Calu3 (cell line): ENCODE measurements at places on chromosomes 1 and 21.

GRCh38 chr1:220564216-220564615 is 36.3 kb downstream of the MARK1 start:
- no peak for DNase-seq

DNA sequence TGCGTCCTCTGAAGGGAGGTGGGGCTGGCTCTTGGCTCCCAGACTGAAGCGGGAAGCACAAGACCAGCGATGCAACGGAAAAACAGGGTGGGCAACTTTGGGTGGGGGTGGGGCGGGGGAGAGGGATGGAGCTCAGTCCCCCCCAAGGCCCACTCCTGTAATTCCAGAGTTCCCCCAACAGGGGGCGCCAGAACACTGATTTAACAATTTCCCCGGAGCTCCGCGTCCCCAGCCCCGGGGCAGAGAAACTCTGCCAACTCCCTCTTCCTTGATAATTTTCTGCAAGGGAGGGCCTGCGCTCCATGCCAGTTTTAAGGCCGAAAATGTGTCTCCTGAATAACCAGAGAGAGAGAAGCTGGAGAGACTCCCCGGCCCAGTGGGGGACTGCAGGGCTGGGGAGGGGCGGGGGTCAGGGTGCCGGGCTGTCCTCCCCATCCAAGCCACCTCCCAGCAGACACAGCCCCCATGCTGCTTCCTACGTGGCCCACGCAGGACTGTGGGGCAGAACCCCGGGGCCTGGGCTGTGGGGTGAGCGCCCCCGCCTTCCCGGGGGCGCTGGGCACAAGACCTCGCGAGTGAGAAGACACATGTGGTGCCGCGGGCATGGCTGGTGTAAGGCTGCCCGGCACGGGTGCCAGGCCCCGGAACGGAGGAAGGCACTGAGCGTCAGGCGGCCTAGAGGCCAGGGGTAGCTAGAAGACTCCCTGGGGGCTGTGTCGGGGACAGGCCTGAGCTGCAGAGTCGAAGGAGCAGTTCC is 51.4 kb downstream of the KIF21B start:
- DNase-seq: peak; percentile 81

- no peak for DNase-seq
Observed at GRCh38 chr1:26998429-26999300, 5.2 kb downstream of the TRNP1 start.

DNA sequence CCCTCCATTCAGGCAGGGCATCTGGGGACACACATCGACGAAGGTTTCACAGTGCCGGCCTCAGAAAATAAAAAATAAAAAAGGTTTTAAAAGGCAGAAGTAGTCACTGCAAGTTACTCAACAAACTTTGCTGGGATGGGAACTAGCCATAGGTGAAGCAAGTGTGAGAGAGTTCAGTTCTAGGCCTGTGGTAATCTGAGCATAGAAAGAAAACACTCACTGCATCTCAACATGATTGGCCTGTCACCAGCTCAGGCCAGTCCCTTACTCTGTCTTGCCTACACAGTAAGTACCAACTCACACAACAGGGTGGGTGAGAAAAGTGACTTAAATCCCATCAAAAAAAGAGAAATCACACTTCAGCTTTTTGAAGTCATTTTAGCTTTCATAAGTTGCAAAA is 30.2 kb upstream of the ADAM30 start:
- no peak for DNase-seq

DNA sequence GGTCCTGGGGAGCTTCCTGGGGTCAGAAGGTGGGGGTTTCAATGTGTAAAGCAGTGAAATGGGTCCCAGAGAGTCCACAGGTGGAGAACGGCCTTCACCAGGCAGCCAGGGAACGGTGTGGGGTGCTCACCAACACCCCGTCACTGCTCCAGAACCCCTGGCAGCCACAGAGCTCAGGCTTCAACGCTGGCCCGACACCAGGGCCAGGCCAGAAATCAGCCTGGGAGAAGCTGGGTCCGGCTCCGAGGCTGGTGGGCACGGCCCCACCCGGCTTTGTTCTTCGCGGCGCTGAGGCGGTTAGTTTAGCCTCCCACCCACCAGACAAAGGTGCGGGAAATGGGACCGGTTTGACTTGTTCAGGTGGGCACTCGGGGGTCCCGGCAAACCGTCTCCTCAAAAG is 24.8 kb upstream of the C1orf159 start:
- no peak for DNase-seq

DNA sequence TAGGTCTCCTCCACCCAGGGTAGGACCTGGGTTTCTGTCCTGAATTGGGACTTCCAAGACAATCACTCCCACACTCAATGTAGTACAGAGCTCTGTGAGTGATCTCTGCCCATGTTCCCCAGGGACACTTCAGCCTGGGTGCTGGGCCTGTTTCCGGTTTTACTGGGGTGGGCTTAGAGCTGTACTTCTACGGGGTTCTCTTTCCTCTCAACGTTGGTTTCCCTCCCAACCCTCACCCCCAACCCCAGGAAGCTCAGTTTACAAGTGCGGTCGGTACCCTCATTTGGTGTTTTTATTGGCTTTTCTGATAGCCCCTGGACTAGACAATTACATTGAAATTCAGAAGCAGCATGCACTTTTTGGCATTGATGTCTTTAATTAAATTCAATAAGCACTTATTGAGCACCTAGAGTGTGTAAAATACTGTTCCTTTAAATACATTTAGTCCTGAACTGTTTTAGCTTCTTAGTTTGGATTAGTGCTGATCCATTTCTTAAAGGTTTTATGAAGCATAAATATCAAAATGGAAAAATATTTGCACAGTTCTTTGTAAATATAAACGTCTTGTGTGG is 542 bp upstream of the XPR1 start:
- DNase-seq: no peak

DNA sequence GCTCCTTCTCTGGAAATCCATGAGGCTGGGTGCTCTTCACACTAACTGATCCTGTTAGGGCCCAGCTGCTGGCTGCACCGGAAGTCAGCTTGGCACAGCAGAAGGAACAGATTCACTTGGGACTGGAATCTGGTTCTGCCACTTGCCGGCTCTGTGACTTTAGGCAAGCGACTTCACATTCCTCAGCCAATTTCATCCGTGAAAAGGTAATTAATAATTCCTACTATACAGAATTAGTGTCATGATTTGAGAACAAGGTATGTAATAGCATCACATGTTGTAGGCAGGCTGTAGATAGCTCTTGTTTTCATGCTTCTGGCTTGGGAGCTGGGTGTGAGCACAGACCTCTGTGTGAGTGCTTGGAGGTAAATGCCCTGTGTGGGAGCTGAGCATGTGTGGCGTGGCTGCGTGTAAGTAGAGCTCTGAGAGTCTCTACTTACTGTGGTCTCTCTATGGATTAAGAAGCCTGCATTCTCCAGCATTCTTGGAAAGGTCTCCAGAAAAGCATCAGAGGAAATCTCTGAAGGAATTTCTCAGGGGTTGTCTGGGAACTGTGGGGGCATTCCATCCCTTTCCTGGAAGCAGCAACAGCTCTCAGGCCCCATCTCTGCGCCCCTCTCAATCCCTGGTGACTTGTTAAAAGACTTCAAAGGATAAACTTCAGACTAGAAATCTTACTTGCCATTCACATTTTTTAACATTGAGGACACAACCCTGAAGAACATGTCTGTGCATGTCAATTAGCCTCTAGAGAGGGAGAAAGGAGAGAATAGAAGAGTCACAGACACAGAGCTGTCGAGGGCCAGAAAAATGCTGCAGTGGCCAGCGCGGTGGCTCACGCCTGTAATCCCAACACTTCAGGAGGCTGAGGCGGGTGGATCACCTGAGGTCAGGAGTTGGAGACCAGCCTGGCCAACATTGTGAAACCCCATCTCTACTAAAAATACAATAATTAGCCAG is 47.7 kb upstream of the PPM1J start:
- DNase-seq: peak; percentile 10

DNA sequence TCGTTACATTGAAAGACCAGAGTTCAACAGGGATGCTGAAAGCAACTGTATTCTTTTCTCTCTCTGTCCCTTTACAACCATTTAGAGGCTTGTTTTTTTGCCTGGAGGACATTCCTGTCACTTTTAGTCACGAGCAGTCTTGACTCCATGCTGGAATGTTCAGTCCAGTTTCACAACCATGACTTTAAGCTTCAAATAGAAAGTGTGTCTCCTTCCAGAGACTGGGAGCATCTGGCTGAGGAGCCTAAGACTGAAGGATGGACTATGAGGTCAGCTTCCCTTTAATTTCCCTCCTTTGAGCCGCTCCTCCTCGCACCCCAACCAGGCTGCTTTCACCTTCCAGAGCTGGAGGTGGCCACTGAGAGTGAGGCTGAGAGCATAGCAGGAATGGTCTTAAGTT is 10.5 kb upstream of the RYR2 start:
- DNase-seq: no peak

GRCh38 chr1:47692196-47692595 is 254.4 kb downstream of the FOXD2 start:
- no peak for DNase-seq

- DNase-seq: no peak
Observed at GRCh38 chr1:154998201-154998780, 4.3 kb upstream of the ZBTB7B start.

GRCh38 chr1:198352975-198353695 is 187.3 kb downstream of the ATP6V1G3 start:
- DNase-seq: no peak

DNA sequence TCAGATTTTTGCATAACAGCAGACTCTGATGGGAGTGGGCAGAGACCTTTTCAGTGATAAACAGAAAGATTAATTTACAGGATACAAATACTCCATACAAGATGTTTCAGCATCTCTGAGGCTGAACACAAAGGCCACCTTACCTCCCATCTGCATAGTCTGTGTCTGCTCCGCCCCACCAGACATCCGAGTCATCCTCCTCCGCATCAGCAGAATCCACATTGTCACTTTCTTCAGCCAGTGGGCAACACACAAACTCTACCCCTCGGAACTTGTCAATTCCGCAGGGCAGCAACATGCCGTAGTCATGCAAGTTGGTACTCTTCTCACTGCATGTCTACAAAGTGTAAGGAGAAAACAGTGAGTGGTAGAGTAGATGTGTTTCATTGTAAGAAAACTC is 119.7 kb downstream of the APP start:
- no peak for DNase-seq

DNA sequence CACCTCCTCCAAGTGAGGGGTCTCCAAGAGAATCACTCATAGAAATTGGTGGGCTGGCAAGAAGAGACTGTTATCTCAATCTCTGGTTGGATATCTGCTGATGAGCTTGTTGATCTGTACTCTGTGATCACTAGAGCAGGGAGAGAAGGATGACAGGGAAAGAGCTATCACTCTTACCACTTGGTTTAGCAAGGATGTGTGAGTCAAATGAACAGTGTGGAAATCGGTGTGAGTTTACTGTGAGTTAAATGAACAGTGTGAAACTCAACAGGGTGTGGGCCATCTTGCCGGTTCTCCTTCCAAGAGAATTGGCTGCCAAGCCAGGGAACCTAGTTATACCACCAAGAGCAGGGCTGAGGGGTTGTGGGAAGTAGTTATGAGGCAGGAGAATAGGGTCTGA is 33.3 kb upstream of the CD1D start:
- DNase-seq: no peak

- DNase-seq: peak; percentile 87
Observed at GRCh38 chr1:43270421-43271095, 775 bp downstream of the TMEM125 start.
